ENCODE measurements at places on chromosomes 12 and 14.

- DNase-seq, result no peak
These were observed 440 bp upstream of the ISM2 start for GRCh38 chr14:77498984-77499527.

GRCh38 chr12:108121320-108121719, 7.8 kb upstream of the WSCD2 start:
- DNase-seq, result no peak

DNA sequence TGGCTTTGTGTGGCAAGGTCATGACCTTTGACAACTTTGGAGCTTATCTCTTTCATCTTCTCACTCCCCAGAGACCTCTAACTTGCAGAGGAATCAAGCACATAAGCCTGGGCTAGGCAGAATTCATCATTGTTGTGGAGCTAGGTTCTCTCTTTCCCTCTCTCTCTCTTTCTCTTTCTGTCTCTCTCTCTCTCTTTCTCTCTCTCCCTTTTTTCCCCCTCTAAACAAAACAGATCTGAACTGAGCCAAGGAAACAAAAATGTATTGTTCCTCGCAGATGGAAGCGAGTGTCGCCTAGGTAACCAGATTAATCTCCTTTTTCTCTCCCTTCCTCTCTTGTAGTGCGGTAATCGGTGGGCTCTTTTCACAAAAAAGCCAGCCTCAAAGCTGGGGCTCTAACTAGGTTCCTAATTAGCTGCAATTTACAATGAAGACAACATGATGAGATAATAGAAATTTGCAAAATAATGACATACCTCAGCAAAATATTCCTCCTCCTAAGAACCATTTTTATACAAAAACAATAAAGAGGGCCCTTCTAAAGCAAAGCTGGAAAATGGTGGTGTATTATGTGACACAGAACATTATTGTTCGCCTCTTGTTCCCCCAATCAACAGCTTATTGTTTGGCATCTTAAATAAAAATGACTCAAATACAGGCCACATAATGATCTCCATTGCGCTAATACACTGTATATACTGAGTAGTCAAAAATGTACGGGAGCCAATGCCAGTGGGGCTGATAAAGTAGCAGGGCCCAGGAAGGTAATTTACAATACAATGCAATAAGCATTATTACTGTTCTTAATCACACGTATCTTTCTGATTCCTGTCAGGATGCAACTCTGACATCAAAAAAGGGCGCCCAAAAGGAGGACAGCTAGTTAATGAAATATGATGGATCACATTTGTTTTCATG, 65.7 kb upstream of the SOX5 start:
- no peak for DNase-seq

- DNase-seq, result no peak
These were observed 39.1 kb upstream of the DHRS7 start for GRCh38 chr14:60204104-60204842.

- DNase-seq, result no peak
These were observed 33.7 kb downstream of the FOS start for GRCh38 chr14:75312341-75312740.

DNA sequence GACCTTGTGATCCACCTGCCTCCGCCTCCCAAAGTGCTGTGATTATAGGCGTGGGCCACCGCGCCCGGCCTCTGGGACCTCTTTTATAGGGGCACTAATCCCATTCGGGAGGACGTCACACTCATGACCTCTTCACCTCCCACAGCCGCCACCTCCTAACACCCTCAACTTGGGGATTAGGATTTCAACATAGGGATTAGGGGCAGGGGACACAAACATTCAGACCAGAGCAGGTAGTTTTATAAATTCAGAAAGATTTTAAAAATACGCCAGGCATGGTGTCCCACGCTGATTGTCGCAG, 49.4 kb downstream of the TPCN1 start:
- no peak for DNase-seq

DNA sequence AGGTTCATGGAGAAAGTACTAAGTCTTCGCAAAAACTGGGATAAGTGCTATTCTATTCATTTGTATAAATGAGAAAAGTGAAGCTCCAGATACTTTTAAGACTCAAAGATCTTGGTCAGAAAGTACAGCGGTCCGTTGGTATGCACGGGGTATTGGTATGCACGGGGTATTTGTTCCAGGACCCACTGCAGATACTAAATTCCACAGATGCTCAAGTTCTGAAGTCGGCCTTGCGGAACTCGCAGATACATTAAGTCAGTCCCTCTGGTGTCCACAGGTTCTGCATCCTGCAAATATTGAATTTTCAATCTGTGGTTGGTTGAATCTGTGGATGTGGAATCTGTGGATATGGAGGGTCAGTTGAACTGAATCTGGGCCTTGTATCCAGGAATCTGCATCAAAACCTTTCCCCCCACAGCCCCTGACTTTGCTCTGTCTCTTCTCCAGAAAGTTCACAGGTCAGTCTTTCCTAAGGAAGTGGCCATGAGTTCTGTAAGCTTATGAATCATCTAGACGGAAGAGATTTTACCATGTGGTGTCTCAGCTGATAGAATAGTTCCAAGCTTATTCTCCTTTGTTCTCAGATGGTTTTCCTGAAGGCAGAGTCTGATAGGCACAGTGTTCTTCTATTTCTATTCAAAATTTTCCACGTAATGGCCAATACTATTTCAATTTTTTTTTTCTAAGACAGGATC, 274.7 kb downstream of the NEDD1 start:
- DNase-seq, result no peak

GRCh38 chr14:98910061-98910460, 361.9 kb downstream of the BCL11B start:
- DNase-seq, result no peak

- DNase-seq, result no peak
These were observed 11.4 kb downstream of the ATP23 start for GRCh38 chr12:57952766-57953165.

DNA sequence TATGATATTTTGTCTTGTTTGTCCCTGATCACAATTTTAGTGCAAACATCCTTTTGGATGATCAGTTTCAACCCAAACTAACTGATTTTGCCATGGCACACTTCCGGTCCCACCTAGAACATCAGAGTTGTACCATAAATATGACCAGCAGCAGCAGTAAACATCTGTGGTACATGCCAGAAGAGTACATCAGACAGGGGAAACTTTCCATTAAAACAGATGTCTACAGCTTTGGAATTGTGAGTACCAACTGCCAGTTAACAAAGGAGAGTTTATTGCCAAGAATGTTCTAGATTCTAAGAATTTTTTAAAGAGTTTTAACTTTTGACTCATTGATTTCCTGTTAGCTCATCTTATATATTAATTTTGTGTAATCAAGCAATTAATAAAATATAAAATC, 55.4 kb downstream of the IRAK3 start:
- no peak for DNase-seq

GRCh38 chr12:65889144-65889880, 65.0 kb downstream of the HMGA2 start:
- no peak for DNase-seq

Data from CD4-positive, alpha-beta T cell treated with Interleukin-15 for 1 hour (primary cell).